ENCODE measurements at places on chromosomes 7 and 10. TPM values are rescaled to one million over a fixed set of nuclear protein-coding genes. Genes with fewer than 3 reads are reported as not detected.

WASHC2A gene
- 75.5 TPM for total RNA-seq

CNTNAP2 gene
- total RNA-seq, result 3.5 TPM

WDFY4 gene
- total RNA-seq, result 4.6 TPM

STX1A gene
- 4.7 TPM for total RNA-seq

PRXL2A gene
- total RNA-seq, result 108 TPM

EN2 gene
- total RNA-seq, result not detected

PNLIPRP1 gene
- 0.50 TPM for total RNA-seq

MYPN gene
- total RNA-seq, result 2.1 TPM

PRR15 gene
- 290 TPM for total RNA-seq

C10orf105 gene
- not detected for total RNA-seq

SVOPL gene
- 1.5 TPM for total RNA-seq

TCAF1 gene
- total RNA-seq, result 44.4 TPM

PON1 gene
- total RNA-seq, result not detected

DKK1 gene
- total RNA-seq, result 3.2 TPM

A1CF gene
- 69.7 TPM for total RNA-seq

FOXI2 gene
- not detected for total RNA-seq

OR2A12 gene
- not detected for total RNA-seq

NEURL1 gene
- total RNA-seq, result 49.2 TPM

PPP1R9A gene
- total RNA-seq, result 24.5 TPM

MPP7 gene
- total RNA-seq, result 30.4 TPM

EEF1AKMT2 gene
- 15.6 TPM for total RNA-seq

SRRM3 gene
- total RNA-seq, result 0.95 TPM

CYP2C19 gene
- 3.9 TPM for total RNA-seq

GIMAP1 gene
- 1.1 TPM for total RNA-seq

PCGF5 gene
- total RNA-seq, result 65.5 TPM

HNRNPA2B1 gene
- 453 TPM for total RNA-seq
